ENCODE measurements at places on chromosomes 16 and 17. TPM values are rescaled to one million over a fixed set of nuclear protein-coding genes. Genes with fewer than 3 reads are reported as not detected.

DNA sequence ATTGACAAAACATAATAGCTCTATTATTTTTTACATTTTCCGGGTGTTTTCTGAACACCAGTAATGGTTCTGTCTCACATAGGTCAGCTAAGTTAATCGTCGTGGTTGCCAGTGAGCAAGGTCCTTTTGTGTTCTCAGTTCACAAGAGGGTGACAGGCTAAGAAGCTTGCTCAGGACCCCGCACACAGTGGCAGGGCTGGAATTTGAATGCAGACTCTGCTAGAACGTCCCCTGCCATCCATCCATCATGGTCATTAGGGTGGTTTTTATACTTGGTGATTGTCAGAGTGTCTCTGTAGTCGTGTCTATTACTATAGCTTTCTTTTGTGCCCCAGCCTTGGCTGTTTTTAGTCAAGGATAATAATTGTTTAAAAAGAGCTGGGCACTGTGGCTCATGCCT is 176.2 kb downstream of the SNX29 start:
- no peak for DNase-seq
- H3K27ac ChIP-seq = no peak overlapping the region
- no peaks in the 10 kb centered on the region for H3K4me1 ChIP-seq
- no peaks in the 10 kb centered on the region for H3K27me3 ChIP-seq

DNA sequence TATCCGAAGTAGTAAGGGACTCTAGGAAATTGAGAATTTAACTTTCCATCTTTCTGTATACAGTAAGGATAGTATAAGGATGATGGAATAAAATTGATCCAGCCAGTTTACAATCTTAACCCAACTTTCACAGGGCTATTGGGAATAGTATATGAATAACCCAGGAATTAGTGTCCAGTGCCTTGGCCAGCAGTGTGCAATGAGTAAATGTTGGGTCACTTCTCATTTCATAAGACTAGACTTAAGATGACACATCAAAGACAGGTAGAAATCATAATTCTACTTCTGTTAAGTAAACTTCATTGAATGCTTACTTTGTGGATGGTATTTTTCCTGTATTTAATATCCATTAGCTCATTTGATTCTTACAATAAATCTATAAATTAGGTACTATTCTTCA is 949.6 kb upstream of the GOT2 start:
- no peak for DNase-seq
- H3K27ac ChIP-seq = no peak overlapping the region
- no peaks in the 10 kb centered on the region for H3K27me3 ChIP-seq
- H3K36me3 ChIP-seq = no peaks in the 10 kb centered on the region

Gene CES3
- total RNA-seq = 0.93 TPM

Gene ACSM2A
- not detected for total RNA-seq

Gene LYRM9
- total RNA-seq = 5.1 TPM

DNA sequence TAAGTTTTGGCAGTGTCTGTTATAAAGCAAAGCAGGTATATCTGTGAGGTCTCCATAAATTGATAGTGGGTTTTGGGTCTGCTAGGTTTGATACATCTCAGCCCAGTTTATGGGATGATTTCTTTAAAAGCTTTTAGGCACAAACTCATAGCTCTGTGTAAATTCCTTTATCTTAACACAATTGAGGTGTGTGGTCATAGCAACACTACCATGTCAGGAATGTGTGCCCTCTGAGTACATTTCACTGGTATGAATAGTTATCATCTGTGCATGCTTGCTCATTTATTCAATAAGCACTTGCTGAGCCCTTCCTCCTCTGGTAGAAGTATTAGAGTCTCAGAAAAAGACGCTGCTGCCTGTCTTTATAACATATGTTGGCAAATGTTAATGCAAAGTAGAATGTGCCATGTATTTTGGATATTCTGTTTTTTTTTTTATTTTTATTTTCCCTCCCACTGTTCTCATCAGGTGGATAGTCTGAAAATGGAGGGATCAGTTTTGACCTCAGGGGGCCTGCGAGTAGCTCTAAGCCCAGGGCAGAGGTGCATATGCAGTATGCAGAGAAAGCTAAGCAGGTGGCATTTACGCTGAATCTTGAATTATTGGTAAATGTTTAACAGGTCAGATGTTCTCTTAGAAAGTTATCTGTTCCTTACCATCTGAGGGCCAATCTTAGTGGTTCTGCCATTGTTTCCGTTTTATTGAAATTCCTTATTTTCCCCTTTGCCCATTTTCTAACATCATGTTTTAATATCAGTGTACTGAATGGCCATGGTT is 90.7 kb downstream of the WNT3 start:
- H3K27ac ChIP-seq = no peak overlapping the region
- peaks cover 26% of the 10 kb centered on the region for H3K36me3 ChIP-seq
- H3K27me3 ChIP-seq = no peaks in the 10 kb centered on the region
- H3K4me3 ChIP-seq = no peak overlapping the region

GRCh38 chr16:88936008-88936555 is 40.9 kb downstream of the CBFA2T3 start:
- no peak for DNase-seq
- H3K4me1 ChIP-seq = peaks cover 6% of the 10 kb centered on the region
- H3K4me3 ChIP-seq = no peak overlapping the region
- H3K27ac ChIP-seq = no peak overlapping the region
- H3K27me3 ChIP-seq = peaks cover 10% of the 10 kb centered on the region
- H3K36me3 ChIP-seq = no peaks in the 10 kb centered on the region

- no peaks in the 10 kb centered on the region for H3K36me3 ChIP-seq
- DNase-seq = no peak
- H3K27me3 ChIP-seq = no peaks in the 10 kb centered on the region
These were observed 33.7 kb upstream of the CIBAR2 start for GRCh38 chr16:85145734-85146531.

Gene SLC4A1
- total RNA-seq = not detected

GRCh38 chr16:4746215-4746614 is 11.9 kb downstream of the DNAAF8 start:
- H3K27ac ChIP-seq = no peak overlapping the region
- H3K27me3 ChIP-seq = no peaks in the 10 kb centered on the region
- no peaks in the 10 kb centered on the region for H3K36me3 ChIP-seq
- H3K4me3 ChIP-seq = no peak overlapping the region
- DNase-seq = no peak
- peaks cover 15% of the 10 kb centered on the region for H3K4me1 ChIP-seq

DNA sequence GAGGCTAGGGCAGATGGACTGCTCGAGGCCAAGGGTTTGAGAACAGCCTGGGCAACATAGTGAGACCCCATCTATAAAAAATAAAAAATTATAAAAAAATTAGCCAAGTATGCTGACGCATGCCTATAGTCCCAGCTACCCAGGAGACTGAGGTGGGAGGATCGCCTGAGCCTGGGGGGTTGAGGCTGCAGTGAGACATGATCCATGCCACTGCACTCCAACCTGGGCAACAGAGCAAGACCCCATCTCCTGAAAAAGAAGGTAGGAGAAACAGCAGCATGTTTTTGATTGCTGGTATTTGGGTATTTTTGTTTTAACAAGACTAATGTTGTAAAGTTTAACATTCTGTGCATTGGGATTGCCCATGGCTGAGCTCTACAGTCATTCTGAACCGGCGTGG is 8.9 kb upstream of the DDX19A start:
- DNase-seq = no peak
- no peaks in the 10 kb centered on the region for H3K27me3 ChIP-seq
- no peak overlapping the region for H3K27ac ChIP-seq
- H3K4me1 ChIP-seq = no peaks in the 10 kb centered on the region

Gene GUCY2D
- 0.07 TPM for total RNA-seq

GRCh38 chr17:16989230-16989952 is 17.5 kb upstream of the TNFRSF13B start:
- H3K27me3 ChIP-seq = no peaks in the 10 kb centered on the region
- peak overlapping the region; percentile 44 for H3K27ac ChIP-seq
- no peak for DNase-seq
- no peaks in the 10 kb centered on the region for H3K36me3 ChIP-seq
- peaks cover 36% of the 10 kb centered on the region for H3K4me1 ChIP-seq

Gene HOXB6
- total RNA-seq = not detected

DNA sequence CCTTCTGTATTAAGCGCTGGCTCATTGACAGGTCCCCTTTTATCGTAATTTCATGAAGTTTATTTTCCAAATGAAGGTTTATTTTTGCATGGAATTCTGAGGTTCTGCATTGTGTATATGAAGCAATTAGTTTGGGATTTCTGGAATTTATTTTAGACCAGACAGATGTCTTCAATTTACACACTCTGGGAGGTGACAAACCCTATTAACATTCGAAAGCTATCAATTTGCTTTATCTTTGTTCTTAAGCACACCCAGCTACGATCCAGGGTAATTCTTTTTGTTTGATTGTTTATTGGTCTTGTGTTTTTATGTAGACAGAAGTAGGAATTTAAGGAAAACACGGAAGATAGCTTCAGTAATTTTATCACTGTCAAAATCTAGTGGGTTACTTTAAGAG is 264.6 kb downstream of the HS3ST3A1 start:
- peaks cover 2% of the 10 kb centered on the region for H3K27me3 ChIP-seq
- no peak overlapping the region for H3K27ac ChIP-seq
- H3K4me1 ChIP-seq = no peaks in the 10 kb centered on the region
- DNase-seq = no peak
- no peaks in the 10 kb centered on the region for H3K36me3 ChIP-seq
- H3K4me3 ChIP-seq = no peak overlapping the region

Gene TPSD1
- not detected for total RNA-seq

DNA sequence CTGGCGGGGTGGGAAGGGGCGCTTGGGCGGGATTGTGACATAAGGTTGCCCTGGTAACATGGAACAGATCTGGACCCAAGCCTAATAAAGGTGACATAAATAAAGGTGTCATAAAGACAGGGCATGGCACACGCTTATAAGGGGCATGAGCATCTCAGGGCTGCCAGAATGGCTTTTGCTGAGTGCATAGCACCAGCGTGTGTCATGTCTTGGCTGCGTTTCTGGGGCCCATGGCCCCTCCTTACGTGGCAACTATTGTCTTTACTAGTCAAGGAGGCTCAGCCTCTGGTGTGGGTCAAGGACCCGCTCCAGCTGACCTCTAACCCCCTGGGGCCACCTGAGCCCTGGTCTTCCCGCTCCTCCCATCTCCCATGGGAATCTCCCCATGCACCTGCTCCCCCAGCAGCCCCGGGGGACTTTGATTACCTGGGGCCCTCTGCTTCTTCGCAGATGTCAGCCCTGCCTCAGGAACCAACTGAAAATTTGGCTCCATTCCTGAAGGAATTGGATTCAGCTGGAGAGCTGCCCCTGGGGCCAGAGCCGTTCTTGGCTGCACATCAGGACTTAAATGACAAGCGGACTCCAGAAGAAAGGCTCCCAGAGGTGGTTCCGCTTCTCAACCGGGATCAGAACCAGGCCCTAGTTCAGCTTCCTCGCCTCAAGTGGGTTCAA is 13.9 kb downstream of the LRRC37B start:
- no peak overlapping the region for H3K4me3 ChIP-seq
- no peaks in the 10 kb centered on the region for H3K4me1 ChIP-seq

DNA sequence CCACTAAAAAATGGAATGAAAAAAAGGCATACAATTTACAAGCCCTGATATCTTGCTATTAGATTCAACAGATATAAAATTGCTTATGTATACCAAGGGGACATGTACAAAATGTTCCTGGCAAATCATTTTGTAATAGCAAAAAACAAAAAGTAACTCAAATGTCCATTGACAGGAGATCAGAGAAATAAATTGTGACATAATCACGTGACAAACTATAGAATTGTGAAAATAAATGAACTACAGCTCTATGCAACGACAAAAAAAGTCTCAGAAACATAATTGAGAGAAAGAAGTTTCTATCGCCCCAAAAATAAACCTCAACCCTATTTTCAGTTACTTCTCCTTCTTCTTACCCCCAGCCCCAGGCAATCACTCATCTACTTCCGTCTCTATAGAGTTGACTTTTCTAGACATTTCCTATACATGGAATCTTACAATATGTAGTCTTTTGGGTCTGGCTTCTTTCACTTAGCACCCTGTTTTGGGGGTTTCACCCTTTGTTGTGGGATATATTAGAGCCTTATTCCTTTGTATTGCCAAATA is 12.1 kb upstream of the ACE start:
- H3K27ac ChIP-seq = no peak overlapping the region
- no peaks in the 10 kb centered on the region for H3K4me1 ChIP-seq
- H3K27me3 ChIP-seq = no peaks in the 10 kb centered on the region
- H3K36me3 ChIP-seq = no peaks in the 10 kb centered on the region

GRCh38 chr17:12287953-12288352 is 267.3 kb downstream of the MAP2K4 start:
- no peaks in the 10 kb centered on the region for H3K4me1 ChIP-seq
- DNase-seq = no peak
- H3K27ac ChIP-seq = no peak overlapping the region

DNA sequence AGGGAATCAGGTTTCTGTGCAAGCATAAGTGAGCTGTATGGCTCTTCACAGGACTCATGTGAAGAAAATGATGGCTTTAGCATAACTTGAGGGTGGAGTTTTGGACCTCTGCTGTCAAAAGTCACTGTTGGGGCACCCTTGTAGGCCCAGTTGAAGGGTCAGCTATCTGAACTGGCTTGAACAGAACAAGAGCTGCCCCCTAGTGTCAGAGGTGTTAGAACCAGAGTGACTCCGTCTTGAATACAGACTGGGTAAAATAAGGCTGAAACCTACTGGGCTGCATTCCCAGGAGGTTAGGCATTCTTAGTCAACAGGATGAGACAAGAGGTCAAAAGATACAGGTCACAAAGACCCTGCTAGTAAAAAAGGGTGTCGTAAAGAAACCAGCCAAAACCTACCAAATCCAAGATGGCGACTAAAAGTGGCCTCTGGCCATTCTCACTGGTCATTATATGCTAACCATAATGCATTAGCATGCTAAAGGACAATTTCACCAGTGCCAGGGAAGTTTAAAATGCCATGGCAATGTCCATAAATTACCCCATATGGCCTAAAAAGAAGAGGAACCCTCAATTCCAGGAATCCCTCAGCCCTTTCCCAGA is 484.0 kb upstream of the ERCC4 start:
- no peak overlapping the region for H3K4me3 ChIP-seq
- H3K36me3 ChIP-seq = no peaks in the 10 kb centered on the region
- H3K4me1 ChIP-seq = no peaks in the 10 kb centered on the region
- no peak for DNase-seq
- H3K27me3 ChIP-seq = no peaks in the 10 kb centered on the region

DNA sequence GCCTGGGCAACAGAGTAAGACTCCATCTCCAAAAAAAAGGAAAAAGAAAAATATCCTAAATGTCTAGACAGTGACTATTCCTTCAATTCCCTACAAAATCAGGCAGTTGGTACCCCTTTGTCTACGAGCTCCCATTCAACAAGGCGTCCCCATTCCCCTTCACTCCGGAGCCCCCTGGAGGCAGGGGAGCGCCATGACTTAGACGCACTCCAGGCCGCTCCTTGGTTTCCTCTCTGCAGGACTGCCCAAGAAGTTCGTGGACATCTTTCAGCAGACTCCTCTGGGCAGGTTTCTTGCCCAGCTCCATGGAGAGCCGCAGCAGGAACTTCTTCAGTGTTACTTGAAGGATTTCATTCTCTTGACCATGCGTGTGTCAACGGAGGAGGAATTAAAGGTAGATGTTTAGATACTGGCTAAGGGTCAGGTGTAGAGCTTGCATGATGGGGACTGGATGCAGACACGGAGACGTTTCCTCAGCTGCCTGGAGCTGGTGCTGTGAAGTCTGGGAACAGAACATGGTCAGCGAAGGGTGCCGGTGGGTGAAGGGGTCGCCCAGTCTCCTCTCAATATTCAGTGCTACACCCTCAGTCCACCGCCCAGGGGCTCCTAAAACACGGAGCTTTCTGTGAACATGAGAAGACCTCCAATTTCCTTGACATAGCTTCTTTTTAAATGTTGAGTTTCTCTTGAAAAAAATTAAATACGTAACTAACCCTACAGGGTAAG is 53.3 kb upstream of the ENDOV start:
- DNase-seq = no peak
- no peaks in the 10 kb centered on the region for H3K27me3 ChIP-seq
- H3K27ac ChIP-seq = no peak overlapping the region
- no peaks in the 10 kb centered on the region for H3K4me1 ChIP-seq
- H3K4me3 ChIP-seq = no peak overlapping the region

GRCh38 chr16:67456391-67457081 is 24.4 kb downstream of the ATP6V0D1 start:
- no peaks in the 10 kb centered on the region for H3K27me3 ChIP-seq
- no peaks in the 10 kb centered on the region for H3K4me1 ChIP-seq
- DNase-seq = no peak
- H3K27ac ChIP-seq = no peak overlapping the region

Gene CORO1A
- total RNA-seq = 826 TPM

All from naive thymus-derived CD4-positive, alpha-beta T cell (primary cell).